ENCODE measurements at places on chromosomes 11 and 22. TPM values are rescaled to one million over a fixed set of nuclear protein-coding genes. Genes with fewer than 3 reads are reported as not detected.

ZNRF3 gene
- 1.5 TPM for total RNA-seq

OR52N4 gene
- total RNA-seq: not detected

SLC17A6 gene
- total RNA-seq: not detected

DRD4 gene
- total RNA-seq: not detected

RIMBP3B gene
- under 0.01 TPM for total RNA-seq

XKR3 gene
- not detected for total RNA-seq

CNGA4 gene
- total RNA-seq: not detected

TSGA10IP gene
- total RNA-seq: not detected

UCP3 gene
- total RNA-seq: 0.22 TPM

SCN4B gene
- 0.11 TPM for total RNA-seq

CASP1 gene
- 28.2 TPM for total RNA-seq

TSPO gene
- total RNA-seq: 274 TPM

SPON1 gene
- 0.17 TPM for total RNA-seq

SCGB2A2 gene
- not detected for total RNA-seq

TCN1 gene
- not detected for total RNA-seq

SMTNL1 gene
- not detected for total RNA-seq

P4HA3 gene
- total RNA-seq: 58.8 TPM

SYCE3 gene
- total RNA-seq: not detected

MMP8 gene
- total RNA-seq: not detected

CTSF gene
- 39.6 TPM for total RNA-seq

Data from dermis lymphatic vessel endothelial cell (primary cell).